ENCODE measurements at places on chromosomes 2 and 18.

GRCh38 chr18:38019292-38019691, 453.7 kb upstream of the CELF4 start:
- DNase-seq = no peak

DNA sequence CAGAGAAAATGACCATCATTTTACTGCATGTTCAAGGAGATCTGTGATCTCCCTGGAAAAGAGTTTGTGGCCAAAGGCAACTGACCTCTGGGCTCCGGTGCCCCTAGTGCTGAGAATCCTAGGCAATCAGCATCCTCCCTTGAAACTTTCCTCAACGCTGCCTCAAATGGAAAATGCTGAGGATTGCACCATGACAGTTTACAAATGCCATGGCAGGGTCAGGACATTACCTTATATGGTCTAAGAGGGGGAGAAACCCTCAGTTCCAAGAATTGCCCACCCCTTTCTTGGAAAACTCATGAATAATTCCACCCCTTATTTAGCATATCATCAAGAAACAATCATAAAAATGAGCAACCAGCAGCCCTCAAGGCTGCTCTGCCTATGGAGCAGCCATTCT, 48.3 kb downstream of the ALPK2 start:
- no peak for DNase-seq

DNA sequence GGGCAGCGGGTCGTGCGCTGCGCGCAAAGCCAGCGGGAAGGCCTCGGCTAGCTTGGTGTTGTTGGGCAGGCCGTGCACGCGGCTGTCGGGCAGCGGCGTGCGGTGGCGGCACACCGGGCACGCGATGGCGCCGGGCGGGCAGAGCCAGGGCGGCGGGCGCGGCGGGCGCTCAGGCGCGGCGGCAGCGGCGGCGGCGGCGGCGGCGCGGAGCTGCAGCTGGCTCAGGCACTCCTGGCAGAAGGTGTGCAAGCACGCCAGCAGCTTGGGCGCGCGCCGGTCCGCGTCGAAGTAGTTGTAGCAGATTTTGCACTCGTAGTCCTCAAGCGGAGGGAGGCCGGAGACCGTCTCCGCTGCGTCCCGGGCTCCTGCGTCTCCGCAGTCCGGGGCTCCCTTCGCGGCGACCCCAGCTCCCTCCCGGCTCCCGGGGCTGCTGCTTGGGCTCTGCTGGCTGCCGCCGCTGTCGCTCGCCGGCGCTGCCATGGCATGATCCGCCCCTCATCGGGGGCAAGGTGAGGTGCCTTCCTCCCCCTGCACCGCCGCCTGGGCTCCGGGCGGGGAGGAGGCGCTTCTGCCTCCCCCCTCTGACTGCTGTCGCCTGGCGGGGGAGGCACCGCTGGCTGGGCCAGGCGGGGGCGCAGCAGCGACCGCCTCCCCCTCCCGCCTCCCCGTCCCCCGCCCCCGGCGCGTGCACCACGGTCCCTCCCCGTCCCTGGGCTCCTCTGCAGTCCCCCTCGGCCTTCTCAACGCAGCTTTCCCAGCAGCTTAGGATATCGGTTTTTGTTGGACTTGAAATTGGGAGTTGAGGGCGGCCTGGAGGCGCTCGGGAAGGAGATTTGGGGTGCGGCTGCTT, 21.0 kb upstream of the PAX3 start:
- DNase-seq = no peak

DNA sequence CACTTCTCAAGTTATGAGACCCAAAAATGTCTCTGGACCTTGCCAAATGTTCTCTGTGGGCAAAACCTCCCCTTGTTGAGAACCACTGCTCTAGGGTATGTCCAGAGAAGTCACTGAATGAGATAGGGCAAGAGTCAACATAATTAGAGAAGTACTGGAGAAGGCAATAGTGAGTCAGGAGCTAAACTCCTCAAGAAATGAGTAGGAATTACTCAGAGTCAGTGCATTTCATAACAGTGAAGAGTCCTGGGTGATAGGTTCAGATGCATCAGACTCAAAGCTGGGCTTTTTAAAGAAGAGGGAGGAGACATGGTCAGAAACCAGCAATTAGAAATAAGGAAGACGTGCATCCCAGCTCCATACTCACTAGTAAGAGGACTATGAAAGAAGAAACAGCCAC, 38.6 kb upstream of the IHH start:
- DNase-seq = no peak

DNA sequence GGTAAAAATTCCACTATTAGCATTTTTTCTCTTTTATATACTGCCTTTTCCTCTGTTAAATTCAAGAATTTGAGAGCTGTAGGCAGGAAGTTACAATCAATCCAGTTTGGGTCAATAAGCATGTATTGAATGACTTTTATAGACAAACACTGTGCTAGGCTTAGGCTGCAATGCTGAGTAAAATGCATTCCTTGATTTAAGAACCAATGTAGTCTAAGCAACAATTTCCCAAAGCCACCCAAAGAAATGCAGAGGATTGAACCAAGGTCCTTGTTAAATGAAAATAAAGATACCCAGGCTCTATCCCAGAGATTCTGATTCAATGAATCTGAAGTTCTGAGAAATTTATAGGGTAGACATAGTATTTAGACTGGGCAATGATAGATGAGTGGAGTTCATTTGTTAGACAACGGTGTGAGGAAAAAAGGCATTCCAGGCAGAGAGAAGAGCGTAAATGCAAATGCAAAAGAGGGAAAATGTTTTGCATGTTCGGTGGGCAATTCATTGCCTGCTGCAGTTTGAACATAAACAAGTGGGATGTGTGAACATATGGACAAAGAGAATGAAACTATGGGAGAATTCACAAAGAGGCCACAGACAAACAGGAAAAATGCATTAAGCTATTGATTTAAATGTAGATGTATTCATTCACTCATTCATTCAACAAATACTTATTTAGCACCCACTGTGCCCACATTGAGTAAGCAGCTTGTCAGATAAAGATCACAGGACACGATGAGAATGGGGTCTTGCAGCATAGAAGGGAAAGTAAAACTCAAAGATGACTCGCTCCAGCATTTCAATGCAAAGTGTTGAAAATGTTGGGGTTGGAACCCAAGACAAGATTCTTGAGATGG, 107.1 kb downstream of the EVA1A start:
- DNase-seq = no peak

DNA sequence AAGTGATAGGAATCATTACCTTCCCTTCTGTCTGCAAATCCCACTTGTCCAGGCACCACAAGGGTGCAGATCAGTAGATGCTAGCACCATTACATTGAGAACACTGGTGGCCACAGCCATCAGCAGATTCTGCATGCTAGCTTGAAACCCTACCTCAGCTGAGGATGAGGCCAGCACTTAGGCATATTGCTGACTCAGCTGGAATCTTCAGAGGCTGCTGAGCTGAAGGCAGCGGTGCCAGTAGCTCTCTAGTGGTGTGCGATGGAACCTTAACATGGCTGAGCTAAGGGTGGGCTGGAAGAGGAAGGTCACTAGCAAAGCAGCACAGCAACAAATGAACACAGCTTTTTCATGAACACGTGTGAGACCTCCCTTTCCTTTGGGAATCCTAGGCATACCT, 19.0 kb upstream of the CPO start:
- DNase-seq = no peak

- no peak for DNase-seq
Measured at GRCh38 chr2:235564066-235564465, 70.2 kb downstream of the AGAP1 start.

DNA sequence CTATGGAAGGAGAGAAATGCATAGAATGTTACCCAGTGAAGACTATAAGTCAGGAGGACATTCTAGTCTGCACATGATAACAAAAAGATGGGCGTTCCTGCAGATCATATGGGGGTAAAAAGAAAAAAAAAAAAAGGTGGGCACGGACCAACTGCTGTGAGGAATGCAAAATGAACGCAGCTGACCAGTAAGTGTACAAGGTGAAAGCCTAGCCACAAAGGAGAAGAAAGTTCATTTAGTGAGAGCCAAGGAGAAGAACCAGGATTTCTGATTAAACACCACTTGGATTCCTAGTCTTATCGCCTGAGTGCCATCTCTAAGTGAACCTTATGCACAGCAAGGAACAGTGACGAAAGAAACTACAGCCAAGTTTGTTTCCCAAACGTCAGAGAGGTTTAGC, 26.5 kb downstream of the RBMS1 start:
- no peak for DNase-seq

- DNase-seq = no peak
Measured at GRCh38 chr2:97651114-97651513, 5.3 kb downstream of the COX5B start.
